ENCODE measurements at places on chromosomes 6 and 20. TPM values are rescaled to one million over a fixed set of nuclear protein-coding genes. Genes with fewer than 3 reads are reported as not detected.

Gene ATRN
- total RNA-seq = 11.5 TPM

Gene C2
- 1.4 TPM for total RNA-seq

Gene TAAR8
- not detected for total RNA-seq

Gene CDSN
- total RNA-seq = not detected

Gene OR14J1
- total RNA-seq = not detected

Gene PBX2
- total RNA-seq = 85.2 TPM

GRCh38 chr20:31851240-31851955, 6.0 kb upstream of the FOXS1 start:
- no peak for DNase-seq

GRCh38 chr20:13180986-13181889, 39.8 kb upstream of the ISM1 start:
- no peak for DNase-seq

GRCh38 chr20:62820962-62821725, 4.3 kb downstream of the COL9A3 start:
- no peak for DNase-seq

DNA sequence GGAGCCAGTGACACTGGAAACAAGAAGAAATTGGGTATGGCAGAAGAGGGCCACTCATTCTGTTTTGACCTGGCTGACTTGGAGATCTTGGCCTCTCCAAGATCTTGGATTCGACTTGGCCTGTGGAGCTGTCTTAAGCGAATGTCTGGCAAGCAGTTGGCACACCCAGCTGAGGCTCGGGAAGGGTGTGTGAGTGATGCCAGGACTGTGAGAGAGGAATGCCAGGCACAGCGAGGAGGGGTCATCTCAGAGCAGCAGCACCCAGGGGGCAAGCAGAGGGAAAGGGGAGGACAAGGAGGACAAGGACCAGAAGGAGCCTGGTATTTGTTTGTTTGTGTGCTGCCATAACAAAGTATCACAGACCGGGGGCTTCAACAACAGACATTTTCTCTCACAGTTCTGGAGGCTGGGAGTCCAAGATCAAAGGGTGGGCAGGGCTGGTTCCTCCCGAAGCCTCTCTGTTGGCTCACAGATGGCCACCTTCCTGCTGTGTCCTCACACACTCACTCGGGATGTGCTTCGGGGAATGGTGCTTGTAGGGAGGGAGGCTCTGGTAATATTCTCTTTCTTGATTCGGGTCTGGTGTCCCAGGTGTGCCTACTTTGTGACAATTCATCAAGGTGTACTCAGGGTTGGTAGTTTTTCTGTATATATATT, 33.0 kb downstream of the RPP40 start:
- no peak for DNase-seq

DNA sequence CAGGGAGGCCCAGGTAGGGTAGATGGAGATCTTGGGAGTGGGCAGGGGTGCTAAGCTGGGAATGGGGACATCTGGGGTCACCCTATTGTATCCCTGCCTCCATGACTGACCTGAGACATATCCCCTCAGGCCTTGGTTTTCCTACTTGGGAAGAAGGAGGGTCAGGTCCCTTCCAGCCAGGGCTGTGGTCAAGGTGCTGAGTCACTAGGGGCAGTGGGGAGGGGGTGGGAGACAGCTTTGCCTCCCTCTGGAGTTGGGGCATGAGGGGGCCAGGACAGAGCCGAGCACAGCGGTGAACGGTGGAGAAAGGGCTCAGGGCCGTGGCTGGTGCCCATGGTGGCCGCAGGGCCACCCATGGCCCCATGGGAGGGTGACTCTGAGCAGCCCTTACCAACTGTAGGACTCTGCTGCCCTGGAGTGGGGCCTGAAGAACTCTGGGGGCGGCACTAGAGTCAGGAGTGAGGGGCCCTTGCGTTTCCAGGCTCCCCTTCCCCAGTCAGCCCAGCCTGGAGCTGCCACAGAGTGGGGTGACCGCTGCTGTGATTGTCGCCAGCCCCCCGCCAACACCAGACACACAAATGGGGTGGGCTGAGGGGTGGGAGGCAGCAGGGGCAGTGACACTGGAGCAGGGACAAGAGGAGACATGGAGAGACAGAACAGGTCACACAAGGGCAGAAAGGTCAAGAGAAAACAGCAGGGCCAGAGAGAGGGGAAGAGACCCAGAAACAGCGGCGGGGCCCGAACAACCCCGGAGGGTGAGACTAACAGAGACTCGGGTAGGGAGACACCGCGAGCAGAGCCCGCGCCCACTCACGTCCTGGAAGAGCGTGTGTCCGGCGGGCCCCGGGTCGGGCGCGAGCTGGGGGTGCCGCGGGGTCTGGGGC, 576 bp downstream of the NECAB3 start:
- no peak for DNase-seq

DNA sequence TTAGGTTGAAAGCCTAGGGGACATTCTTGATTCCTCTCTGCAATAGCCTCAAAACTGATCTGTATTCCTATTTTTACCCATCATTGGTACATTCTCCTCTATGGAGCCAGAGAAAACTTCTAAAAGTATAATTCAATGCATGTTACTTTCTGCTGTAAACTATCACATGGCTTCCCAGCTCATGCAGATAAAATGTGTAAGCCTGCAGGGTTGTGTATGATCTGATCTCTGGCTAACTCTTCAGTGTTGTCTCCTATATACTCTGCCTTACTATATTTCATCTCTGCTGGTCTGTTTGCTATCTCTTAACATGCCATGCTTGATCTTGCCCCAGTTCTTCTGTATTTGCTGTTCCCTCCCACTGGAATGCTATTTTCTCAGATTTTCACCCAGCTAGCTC, 323.3 kb upstream of the RSPO3 start:
- DNase-seq = no peak

DNA sequence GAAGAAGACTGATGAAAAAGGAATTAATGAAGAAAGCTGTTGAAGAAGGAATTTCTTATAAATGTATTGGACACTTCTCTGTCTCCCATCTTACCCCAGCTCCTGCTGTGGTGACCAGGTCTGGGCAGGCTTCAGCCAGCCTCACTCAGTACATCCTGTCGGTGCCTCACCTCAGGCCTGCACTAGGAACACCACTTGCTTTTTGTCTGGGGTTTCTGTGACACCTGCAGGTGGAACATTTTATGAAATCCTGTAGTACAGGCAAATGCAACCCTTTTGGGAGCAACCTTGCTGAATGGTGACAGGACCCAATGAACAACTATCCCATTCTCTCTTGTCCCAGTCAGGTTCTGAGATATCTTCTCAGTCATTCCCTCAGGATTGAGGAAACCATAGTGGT, 129.7 kb downstream of the PRDM13 start:
- DNase-seq = no peak

DNA sequence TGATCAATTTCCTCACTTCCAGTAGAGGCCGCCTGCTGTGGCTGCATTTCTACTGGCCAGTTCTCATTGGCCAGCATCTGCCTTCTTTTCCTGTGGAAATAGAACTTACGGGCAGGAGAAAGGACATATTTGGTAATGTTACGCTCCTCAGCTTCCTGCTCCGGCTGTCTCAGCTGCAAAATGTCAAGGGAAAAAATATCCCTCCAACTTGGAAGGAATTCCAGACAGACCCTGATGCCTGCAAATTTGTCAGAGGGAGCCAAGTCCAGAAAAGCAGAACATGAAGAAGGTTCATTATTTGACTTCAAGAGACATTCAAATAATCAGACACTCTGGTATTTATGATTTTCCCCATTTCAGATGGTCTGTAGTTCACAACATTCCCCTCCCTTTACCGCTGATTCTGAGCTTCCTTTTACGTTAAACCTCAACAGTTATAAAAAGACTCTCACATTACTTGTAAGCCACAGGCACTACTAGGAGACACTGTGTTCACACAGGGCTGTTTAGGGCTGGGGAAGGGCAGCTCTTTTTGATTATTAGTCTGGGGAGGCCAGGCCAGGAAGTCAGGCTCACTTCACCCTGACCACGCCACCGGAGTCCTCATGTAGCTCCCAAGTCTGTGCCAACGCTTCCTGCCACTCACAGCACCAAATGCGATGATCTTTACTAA, 179.6 kb upstream of the CCN2 start:
- no peak for DNase-seq

- DNase-seq = no peak
These were observed 49.9 kb downstream of the EFCAB8 start for GRCh38 chr20:32908334-32909292.

DNA sequence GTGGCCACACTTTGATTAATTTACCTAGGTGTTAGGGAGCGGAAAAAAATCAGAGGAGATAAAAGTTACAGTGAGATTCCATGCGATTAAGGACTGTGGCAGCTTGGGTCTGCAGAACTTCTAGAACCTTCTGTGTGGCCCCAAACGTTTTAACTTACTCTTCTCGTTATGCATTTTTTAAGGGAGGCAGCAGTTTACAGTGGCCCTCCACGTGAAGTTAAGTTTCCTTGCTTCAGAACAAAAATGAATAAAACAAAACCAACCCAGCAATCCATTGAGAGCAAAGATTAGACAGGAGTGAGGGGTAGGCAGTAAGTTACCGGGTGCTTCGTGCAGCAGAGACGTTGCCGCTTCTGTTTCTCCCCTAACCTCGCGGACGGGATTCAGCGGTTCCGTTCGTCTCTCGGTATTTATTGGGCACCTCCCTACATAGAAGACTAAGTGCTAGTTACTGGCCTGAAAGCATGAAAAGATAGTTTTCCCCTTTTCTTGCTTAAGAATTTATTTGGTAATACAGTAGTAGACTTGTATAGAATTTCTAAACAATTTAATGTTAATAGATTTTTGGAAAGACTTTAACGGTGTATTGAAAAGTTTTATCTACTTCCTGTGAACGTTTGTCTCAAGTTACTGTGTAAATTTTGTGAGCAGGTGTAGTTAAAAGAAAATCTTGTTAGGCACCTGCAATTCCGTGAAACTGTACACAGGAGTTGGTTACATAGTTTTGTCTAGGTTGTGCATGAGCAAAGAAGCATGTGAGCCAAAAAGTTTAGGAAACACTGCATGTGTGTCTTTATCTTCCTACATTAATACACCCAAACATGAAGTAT, 1.1 kb downstream of the BAG2 start:
- DNase-seq = no peak

All from activated T-helper 2 cell treated with anti-CD3 and anti-CD28 coated beads, Interferon-gamma antibody, Interleukin-2, Interleukin-4, amounts not matched to agents 10 μg/mL and 5 μg/mL and 100 μg/mL, durations not matched to agents 14 hours and 24 hours and 36 hours (primary cell).